Activated CD8-positive, alpha-beta T cell treated with anti-CD3 and anti-CD28 coated beads, Interleukin-2, amount 10 ng/mL, durations not matched to agents 7 days and 5 days (primary cell): ENCODE measurements at places on chromosomes 7 and 10. TPM values are rescaled to one million over a fixed set of nuclear protein-coding genes. Genes with fewer than 3 reads are reported as not detected.

CHST3 gene
- not detected for total RNA-seq

- no peaks in the 10 kb centered on the region for H3K27me3 ChIP-seq
- no peak overlapping the region for H3K27ac ChIP-seq
- peaks cover 5% of the 10 kb centered on the region for H3K36me3 ChIP-seq
- no peak for DNase-seq
- H3K4me3 ChIP-seq = no peak overlapping the region
- no peaks in the 10 kb centered on the region for H3K4me1 ChIP-seq
Observed at GRCh38 chr7:132225216-132226030, 350.8 kb downstream of the PLXNA4 start.

ANKRD61 gene
- total RNA-seq = 0.26 TPM

GRCh38 chr10:14859775-14860174, 18.9 kb upstream of the SUV39H2 start:
- H3K36me3 ChIP-seq = peaks cover 44% of the 10 kb centered on the region
- H3K27me3 ChIP-seq = no peaks in the 10 kb centered on the region
- H3K4me1 ChIP-seq = no peaks in the 10 kb centered on the region
- no peak overlapping the region for H3K27ac ChIP-seq
- no peak overlapping the region for H3K4me3 ChIP-seq
- no peak for DNase-seq

LLCFC1 gene
- total RNA-seq = not detected

DNA sequence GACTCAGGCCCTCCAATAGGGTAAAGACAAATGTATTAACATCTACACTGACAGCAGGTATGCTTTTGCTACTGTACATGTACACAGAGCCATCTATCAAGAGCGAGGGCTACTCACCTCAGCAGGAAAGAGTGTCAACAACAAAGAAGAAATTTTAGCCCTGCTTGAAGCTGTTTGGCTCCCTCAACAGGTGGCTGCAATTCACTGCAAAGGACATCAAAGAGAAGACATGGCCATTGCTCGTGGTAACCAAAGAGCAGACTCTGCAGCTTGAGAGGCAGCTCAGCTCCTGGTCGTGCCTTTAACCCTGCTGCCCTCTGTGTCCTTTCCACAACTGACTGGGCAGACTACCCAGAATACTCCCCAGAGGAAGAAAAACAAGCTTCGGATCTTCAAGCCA, 5.1 kb downstream of the AKR1B15 start:
- peaks cover 2% of the 10 kb centered on the region for H3K27me3 ChIP-seq
- no peaks in the 10 kb centered on the region for H3K36me3 ChIP-seq
- no peak overlapping the region for H3K27ac ChIP-seq
- no peak overlapping the region for H3K4me3 ChIP-seq
- H3K4me1 ChIP-seq = no peaks in the 10 kb centered on the region

RBP3 gene
- total RNA-seq = not detected

- DNase-seq = no peak
- H3K4me1 ChIP-seq = peaks cover 13% of the 10 kb centered on the region
- H3K4me3 ChIP-seq = no peak overlapping the region
- H3K27ac ChIP-seq = no peak overlapping the region
- H3K27me3 ChIP-seq = no peaks in the 10 kb centered on the region
Observed at GRCh38 chr7:42126475-42127231, 110.4 kb downstream of the GLI3 start.
